ENCODE measurements at places on chromosomes 3 and 15. TPM values are rescaled to one million over a fixed set of nuclear protein-coding genes. Genes with fewer than 3 reads are reported as not detected.

DNA sequence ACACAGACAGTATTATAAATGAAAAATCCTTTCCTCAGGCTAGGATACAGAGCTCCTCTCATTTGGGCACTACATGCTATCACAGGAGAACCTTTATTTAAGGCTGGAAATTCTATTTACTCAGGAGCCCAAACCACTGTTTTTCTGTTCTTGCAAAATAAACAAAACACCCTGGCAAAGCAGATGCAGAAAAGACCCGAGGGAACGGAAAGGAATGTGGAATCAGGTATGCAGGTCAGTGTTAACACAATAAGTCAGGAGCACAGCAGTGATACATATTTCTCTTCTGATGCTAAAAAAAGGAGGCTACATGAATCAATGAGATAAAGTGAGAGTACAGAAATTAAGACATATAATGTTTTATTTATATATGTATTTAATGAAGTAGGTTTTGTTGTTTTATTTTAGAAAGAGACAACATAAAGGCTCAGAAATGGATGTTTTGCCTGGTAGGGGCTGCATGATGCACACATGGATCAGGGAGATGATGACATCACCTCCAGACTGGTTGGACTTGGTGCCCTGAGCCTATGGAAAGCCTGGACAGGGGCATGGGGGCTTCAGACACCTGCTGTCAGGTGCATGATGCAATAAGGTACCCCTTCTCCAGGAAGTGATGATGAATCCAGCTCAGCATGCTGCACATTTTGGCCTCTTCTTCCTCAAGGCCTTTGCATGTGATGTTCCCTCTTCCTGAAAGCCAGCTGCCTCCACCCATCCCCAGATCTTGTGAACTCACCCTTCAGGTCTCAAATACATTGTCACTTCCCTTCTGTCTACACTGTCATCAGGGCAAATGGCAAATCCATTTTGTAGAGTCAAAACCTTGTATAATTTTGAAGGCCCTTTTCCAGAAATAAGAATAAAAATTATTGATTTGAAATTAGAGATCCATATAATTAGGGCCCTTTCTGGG lies 19.1 kb upstream of the RBP1 start:
- H3K27ac ChIP-seq = no peak overlapping the region
- no peaks in the 10 kb centered on the region for H3K27me3 ChIP-seq
- no peak overlapping the region for H3K4me3 ChIP-seq
- DNase-seq = no peak

- H3K27ac ChIP-seq = no peak overlapping the region
- no peaks in the 10 kb centered on the region for H3K27me3 ChIP-seq
- peak; percentile 73 for DNase-seq
- H3K36me3 ChIP-seq = no peaks in the 10 kb centered on the region
- no peak overlapping the region for H3K4me3 ChIP-seq
These were observed 9.9 kb downstream of the CCR5 start for GRCh38 chr3:46380471-46381221.

DNA sequence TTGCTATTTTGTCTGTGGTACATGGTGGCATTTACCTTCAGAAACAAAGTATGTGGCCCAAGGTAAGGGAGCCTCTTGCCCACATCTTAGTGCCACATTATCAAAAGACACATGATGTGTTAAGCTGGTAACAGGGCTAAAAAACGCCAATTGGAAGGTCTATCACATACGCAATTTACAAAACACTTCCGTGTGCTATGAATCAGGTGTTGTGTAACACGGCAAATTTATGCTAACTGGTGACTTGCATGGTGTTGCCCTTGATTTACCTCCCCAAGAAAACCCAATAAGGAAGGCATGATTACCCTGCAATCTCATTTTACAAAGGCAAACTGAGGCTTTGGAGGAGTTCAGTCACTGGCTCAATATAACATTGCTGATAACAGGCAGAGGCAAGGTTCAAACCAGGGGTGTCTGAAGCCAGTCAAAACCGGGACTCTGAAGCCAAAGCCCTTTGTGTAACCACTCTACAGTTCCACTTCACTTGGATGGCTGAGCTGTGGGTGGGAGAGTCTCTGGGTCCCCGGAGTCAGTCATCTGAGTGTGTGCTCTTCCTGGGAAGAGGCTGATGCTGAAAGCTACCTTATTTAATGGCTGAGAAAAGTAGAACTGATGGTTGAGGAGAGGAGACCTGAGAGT lies 103.9 kb upstream of the BCL6 start:
- H3K4me1 ChIP-seq = no peaks in the 10 kb centered on the region
- H3K36me3 ChIP-seq = no peaks in the 10 kb centered on the region
- no peak overlapping the region for H3K4me3 ChIP-seq
- DNase-seq = no peak
- H3K27ac ChIP-seq = no peak overlapping the region

DNA sequence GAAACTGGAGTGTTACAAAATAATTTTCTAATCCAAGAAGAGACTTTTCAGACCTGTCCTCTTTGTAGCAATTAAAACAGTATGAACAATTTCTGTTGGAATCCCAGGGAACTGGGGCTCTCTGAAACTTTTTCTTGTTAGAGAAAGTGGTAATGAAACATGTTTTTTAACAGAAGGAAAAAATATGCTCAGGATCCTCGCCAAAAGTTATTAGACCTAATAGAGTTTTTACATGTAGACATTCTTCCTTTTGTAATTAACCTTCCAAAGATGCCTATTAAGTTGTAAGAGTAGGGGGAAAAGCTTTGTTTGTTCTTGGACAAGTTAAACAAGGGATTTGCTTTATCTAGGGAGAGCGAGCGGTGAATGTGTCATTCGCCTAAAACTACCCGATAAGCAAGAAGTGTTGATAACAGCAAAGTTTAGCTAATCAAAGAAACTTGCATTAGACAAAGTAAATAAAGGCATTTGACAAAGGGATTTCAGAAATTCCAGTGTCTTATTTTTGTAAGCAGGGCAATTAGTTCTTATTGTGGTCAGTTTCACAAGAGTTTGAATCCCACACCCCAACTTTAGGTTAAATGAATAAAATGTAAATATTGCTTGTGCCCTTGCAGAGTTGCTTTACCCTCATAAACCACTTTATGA lies 2.3 kb downstream of the RARB start:
- peaks cover 10% of the 10 kb centered on the region for H3K4me1 ChIP-seq
- no peak overlapping the region for H3K4me3 ChIP-seq
- no peaks in the 10 kb centered on the region for H3K27me3 ChIP-seq
- peak overlapping the region; percentile 98 for H3K27ac ChIP-seq

- H3K36me3 ChIP-seq = peaks cover 7% of the 10 kb centered on the region
- DNase-seq = no peak
- H3K27me3 ChIP-seq = no peaks in the 10 kb centered on the region
- no peak overlapping the region for H3K27ac ChIP-seq
These were observed 42.1 kb upstream of the TASOR start for GRCh38 chr3:56725175-56725574.

Gene GASK1A
- 1.9 TPM for polyA plus RNA-seq

Data from lung (tissue), 17 donors.